ENCODE measurements at places on chromosomes 1 and 21. TPM values are rescaled to one million over a fixed set of nuclear protein-coding genes. Genes with fewer than 3 reads are reported as not detected.
A peak's percentile ranks its signal among the peaks of the same experiment; 100 is the strongest.

DNA sequence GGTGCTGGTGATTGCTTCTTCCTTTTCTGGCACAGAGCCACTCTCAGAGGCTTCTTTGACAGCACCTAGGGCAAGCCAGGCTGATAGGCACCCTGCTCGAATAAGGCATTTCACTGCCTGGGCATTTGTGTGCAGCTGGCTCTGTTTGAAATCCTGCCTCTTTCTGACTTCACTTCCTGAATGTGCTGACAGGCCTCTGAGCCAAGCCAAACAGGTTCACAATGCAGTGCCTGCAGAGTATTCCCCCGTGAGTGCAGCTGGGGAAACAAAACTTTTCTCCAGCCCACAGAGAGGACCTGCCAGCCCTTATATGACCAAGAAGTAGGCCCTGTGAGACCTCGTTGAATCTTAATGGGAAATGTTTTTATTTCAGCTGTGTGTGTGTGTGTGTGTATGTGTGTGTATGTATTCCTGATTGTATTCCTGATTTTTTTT lies 10.4 kb downstream of the JUN start:
- no peak for DNase-seq

- peak; percentile 28 for DNase-seq
Measured at GRCh38 chr21:32955311-32956060, 70.2 kb upstream of the OLIG2 start.

UTS2 gene
- total RNA-seq = not detected

- DNase-seq = no peak
Measured at GRCh38 chr21:40689840-40690360, 157.1 kb downstream of the DSCAM start.

NEK2 gene
- 42.3 TPM for total RNA-seq

GRCh38 chr1:192805832-192806323 lies 3.0 kb upstream of the RGS2 start:
- DNase-seq = no peak

- no peak for DNase-seq
Measured at GRCh38 chr1:227740401-227740960, 5.2 kb downstream of the SNAP47 start.

DNA sequence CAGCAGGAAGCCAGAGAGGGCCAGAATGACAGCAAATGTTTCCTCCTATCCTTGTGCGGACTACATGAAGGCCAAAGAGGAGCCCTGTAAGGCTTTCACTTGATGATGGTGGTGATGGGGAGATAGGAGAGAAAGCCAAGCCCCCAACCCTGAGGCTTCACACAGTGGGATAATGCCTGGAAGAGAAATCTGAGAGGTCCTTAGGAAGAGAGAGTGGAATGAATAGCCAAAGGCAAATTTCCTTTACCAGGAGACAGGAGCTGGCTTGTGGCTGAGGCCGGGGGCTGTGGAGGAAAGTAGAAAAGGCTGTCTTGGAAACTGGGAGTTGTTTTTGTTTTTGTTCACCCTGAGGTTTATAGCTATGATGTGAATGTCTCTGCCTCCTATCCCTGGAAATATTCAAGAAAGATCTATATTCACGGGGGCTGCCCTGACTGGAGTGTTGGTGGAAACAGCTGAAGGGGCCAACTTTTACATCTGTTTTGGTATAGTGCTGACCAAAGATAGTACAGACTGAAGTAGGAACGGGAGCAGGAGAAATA lies 13.0 kb upstream of the RNF19B start:
- DNase-seq = no peak

DNA sequence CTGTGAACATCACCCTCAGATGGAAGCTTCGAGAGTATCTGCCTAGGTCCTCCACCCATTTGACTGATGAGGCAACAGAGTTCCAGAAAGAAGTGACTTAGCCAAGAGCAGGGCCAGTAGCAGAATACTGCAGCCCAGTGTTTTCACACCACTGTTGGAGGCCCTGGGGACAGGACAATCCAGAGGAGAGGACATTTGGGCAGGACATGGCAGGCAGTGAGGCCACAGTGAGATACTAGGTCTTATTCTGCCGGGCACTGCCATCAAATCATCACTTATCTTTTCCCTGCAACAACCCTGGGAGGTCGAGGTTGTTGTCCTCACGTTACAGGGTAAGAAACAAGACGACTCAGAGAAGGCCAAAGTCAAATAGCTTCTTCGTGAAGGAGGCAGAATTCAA lies 5.5 kb upstream of the FOXO6 start:
- peak; percentile 33 for DNase-seq

GRCh38 chr1:244068567-244068966 lies 17.5 kb downstream of the ZBTB18 start:
- DNase-seq = no peak

TEKT2 gene
- total RNA-seq = 5.3 TPM

- DNase-seq = no peak
Measured at GRCh38 chr1:94624203-94624602, 82.6 kb upstream of the F3 start.

LDLRAD1 gene
- total RNA-seq = not detected

MYOG gene
- not detected for total RNA-seq

DNA sequence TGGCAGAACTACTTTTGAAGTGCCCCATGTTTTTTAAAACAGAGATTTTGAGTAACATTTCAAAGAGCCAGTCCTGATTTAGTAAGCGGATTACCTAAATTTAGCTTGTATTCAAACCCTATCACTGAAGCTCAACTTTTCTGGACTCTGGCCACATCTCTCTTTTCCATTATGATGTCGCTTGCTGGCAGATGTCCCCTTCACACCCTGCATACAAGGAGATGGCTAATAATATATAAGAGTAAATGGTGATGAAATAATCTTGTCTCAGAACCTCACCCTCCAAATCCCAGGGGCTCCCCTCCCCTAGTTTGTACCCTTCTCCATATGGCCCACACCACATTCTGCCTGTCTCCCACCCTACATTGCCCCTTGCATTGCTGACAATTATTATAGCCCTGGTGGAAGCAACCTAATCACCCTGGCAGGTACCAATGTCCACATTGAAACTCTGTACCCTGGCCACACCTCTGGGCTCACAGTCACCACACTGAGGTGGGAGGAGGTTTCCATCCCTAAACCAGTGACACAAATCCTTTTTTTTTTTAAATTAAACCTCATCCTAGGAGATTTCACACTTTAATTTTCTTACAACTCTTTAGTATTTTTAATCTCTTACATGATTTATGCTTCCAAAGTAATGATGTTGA lies 106.0 kb upstream of the SYT6 start:
- no peak for DNase-seq

DNA sequence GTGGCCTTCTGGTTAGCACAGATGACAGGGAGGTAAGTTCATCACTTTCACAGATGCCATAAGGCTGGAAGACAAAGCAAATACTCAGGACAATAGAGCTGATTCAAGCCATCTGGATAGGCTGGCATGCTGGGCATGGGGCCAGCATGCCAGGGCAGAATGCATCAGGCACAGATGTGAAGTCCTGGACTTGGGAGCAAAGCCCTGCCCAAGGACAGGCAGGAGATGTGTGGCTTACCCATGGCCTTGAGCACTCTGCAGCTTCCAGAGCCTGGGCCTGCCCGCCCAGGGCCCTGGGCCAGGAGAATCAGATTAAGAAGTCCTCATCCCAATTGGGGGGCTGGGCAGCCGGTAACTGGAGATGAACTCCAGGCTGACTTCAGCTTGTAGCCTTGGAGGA lies 135.7 kb upstream of the ZC3H12A start:
- no peak for DNase-seq

- no peak for DNase-seq
Measured at GRCh38 chr21:17989780-17990179, 170.6 kb upstream of the C21orf91 start.

DNA sequence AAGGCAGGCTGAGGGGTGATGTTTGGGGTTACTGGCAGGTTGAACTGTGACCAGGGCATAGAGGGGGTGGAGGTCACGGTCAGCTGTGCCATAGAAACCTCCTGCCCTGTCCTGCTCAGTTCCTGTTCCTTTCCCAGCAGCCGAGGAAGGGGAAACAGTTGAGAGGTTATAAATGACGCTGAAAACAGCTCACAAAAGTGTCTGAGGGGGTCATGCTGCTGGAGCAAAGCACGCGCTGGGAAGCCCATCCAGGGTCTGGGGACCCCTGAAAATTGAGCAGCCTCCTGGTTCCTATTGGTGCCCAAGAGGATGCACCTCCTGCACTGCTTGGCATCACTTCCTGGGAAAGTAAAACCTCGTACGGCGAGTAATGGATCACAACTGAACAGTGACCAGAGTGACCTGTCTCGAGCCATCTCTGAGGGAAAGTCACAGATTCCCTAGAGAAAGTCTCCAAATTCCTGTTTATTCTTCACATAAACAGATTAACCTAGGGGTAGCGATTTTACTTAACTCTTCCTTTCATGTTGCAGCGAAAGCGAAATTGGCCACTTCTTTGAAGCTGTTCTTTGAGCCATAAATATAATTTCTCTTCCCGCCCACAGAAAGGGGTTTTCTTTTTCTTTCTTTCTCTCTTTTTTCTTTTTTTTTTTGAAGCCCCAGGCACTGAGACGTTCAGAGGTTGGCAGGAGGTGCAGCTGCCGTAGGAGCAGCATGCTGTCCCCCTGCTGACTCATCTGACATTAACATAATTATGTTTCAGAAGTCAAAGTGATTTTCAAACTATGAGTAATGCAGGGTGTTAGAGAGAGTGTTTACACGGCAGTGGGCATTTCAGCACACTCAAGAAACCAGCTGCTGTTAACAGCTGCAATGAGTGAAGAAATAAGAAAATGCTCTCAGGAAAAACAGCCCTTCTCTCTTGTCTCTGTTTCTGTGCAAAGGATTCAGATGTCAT lies 41.8 kb upstream of the ATF3 start:
- no peak for DNase-seq

OPTC gene
- 0.27 TPM for total RNA-seq

- DNase-seq = no peak
Measured at GRCh38 chr1:10514490-10515235, 39.9 kb downstream of the PEX14 start.

ARHGEF19 gene
- total RNA-seq = 14.8 TPM

- DNase-seq = peak; percentile 90
Measured at GRCh38 chr1:109201123-109201703, 12.5 kb upstream of the SARS1 start.

- no peak for DNase-seq
Measured at GRCh38 chr21:45594721-45595489, 48.6 kb upstream of the PCBP3 start.

- peak; percentile 72 for DNase-seq
Measured at GRCh38 chr1:5798151-5798730, 194.0 kb downstream of the NPHP4 start.

- peak; percentile 72 for DNase-seq
Measured at GRCh38 chr1:209651138-209651587, 1.1 kb downstream of the LAMB3 start.

GRCh38 chr1:70411360-70411844 lies 334 bp downstream of the CTH start:
- DNase-seq = no peak
